ENCODE measurements at places on chromosomes 11 and 22.

DNA sequence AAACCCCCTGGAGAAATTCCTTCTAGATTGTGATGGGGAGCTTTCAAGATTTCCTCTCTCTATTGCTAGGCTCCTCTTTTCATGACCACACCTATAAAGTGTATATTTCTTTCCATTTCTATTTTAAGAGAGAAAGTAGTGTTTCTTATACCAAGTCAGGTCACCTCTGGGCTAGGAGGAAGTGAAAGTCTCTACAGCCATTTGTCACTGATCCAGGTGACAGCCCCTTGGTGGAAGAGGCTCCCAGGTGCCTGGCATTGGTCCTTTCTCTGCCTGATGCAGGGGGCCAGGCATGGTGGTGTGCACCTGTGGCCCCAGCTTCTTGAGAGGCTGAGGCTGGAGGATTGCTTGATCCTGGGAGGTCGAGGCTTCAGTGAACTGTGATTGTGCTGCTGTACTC, 64.7 kb downstream of the DHCR7 start:
- no peak for DNase-seq

GRCh38 chr11:70575396-70576060, 177.2 kb downstream of the CTTN start:
- no peak for DNase-seq

DNA sequence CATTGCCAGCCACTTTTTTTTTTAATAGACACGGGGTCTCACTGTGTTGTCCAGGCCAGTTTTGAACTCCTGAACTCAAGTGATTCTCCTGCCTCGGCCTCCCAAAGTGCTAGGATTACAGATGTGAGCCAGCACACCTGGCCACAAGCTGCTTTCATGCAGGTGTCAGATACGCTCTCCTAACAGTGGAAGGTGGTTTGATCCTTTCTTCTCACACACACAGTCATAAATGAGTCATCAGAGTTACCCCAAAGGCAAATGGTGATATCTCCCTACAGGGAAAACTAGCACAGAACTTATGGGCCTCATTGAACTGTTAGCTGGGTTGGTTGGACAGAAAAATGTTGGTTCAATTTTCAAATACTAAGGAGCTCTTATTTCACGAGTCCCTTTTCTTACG, 38.2 kb upstream of the UBASH3B start:
- DNase-seq = no peak

DNA sequence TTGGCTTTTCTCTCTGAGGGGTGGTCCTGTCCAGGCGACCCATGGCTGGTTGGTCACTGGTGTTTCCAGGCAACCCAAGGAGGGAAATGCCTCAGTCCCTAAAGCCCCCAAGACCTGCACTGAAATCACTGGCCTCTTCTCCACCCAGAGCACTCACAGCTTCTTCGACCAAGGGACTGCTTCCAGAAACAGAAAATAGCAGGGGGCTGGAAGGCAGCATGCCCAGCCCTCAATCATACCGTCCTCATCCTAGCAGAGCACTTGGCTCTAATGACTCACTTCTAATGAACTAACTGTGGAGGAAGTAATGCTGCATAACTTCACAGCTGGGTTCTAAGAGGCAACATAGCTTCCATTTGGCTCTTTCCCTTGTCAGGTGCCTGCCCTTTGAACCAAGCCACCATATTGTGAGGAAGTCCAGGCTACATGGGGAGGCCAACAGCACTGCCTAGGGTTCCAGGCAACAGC, 27.6 kb downstream of the DKK3 start:
- DNase-seq = peak; percentile 56

DNA sequence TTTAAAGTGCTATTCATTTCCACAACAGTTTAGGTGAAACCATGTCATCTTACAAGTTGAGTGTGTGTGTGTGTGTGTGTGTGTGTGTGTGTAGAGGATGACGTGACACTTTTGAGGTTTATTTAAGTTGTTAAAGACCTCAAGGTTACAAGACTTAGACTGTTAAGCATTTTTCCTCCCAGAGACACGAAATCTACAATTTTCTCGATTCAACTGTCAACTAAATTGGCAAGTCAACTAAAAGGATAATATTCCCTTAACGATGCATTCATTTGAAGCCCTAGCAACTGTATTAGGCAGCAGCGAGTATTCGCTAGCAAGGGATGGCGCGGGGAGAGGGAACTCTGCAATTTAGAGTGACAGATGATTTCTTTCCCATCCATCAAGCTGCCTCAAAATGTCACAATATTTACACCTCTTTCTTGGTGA, 17.6 kb upstream of the BDNF start:
- DNase-seq = no peak

- DNase-seq = no peak
Measured at GRCh38 chr22:36756746-36757655, 18.9 kb downstream of the IFT27 start.

DNA sequence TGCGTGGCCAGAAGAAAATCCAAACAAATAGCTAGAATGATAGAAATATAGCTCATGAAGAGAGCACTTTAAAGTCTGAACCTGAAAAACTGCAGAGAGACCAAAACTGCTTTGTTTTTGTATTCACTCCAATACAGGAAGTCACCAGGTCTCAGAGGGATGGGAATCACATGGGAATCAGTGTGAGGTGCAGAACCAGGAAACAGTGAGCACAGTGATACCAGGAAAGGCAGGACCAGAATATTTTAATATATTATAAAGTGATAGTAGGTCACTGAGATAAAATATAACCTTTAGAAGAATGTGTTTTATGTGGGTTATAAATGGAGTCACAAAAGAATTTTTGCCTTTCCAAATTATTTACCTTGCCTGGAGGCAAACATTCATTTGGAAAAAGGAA, 277.3 kb downstream of the CASP12 start:
- DNase-seq = no peak

- no peak for DNase-seq
Measured at GRCh38 chr22:26041931-26042330, 127.3 kb upstream of the SEZ6L start.

GRCh38 chr11:77779935-77780334, 40.6 kb downstream of the RSF1 start:
- peak; percentile 47 for DNase-seq

- no peak for DNase-seq
Measured at GRCh38 chr11:14861680-14862079, 30.4 kb downstream of the CYP2R1 start.

DNA sequence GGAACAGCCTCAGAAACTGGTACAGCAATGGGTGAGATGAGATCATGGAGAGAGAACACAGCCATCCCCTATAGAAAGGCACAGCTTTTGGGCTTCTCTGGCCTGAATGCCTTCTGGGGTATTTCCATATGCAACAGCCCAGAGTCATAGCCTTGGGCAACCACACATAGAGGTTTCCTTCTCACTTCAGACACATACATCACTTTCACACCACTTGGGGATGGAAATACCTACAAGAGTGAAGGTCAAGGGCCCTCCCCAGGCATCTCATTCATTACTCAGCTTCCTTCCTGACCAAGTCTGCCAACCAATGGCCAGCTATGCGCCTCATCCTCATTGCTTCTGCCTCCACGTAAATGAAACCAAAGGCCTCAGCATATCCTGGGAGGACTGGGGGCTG, 17.7 kb upstream of the OLFML1 start:
- no peak for DNase-seq

DNA sequence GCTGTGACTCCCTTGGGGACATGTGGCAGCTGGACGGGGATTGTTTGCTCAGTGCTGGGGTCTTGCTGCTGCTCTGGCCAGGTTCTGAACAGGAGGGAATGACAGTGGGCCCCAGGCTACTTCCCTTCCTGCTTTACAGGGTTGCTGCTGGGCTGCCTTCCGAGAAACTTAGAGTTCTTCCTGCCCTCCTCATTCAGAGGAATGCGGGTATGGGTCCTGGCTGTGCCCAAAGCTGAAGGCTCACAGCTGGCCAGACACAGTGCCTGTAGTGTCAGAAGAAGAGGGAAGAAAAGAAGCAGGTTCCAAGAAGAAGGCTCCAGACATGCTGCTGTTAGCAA, 108.3 kb upstream of the PARVA start:
- DNase-seq = peak; percentile 75

DNA sequence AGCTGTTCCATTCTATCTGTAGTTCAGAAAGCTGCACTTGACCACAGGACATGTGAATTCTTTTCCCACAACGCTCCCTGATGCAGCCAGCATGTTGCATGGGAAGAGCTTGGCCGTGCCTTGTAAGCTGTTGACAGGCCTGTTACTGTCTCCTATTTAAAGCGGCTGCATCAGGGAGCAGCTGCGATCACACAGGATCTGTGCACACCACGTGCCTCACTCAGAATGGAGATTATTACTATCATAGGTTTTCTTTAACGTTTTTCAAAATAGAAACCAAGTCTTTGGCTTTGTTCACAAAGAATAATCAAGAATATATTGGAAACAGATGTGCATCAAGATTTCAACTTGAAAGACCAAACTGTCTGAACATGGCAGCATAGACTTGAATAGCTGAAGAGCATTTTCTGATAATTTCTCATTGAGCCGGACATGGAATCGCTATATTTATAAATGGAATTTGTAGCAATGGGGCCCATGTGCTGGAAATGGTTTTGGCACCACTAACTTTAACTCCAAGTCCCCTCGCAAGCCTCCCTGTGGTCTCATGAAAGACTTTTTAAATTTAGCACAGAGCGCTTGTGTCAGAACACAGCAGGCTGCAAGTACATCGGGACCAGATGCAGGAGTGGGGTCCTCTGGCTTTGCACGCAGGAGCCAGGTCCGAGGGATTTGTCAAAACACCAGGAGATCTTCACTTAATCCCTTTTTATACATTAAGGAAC, 40.8 kb upstream of the MYO18B start:
- DNase-seq = peak; percentile 54

DNA sequence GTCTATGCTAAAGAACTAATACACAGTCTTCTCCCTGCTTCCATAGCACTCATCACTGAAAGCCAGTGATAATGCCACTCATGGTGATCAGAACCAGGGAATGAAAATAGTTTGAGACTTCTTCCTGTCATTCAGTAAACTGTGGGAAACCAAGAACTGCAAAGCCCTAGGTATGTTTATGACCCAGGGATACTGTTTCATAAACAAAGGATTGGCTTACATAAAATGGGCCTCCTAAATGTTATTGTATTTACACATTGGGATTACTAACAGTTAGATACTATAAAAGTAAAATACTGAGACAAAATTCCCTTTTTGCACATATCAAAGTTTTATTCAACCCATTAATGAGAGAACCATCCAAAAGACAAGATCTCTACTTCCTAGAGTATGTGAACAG, 21.3 kb upstream of the CWF19L2 start:
- DNase-seq = no peak

DNA sequence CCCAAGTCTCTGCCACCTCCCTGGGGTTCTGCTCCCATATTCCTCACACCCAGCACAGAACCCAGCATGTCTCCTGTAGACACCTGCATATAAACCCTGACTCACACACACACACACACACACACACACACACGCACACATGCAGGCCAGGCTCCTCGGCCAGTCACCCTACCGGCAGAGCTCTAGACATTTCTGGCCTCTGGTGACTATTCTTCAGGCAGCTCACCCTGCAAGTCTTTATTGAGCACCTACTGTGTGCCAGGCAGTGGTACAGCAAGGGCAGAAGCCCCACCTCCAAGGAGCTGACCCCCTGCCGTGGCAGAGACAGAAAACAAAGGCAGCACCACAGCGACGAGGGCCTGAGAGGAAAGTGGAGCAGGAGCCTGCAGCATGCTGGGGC, 50.3 kb downstream of the CDKN1C start:
- DNase-seq = peak; percentile 19

GRCh38 chr22:20444325-20444724, 6.7 kb upstream of the SCARF2 start:
- no peak for DNase-seq

GRCh38 chr11:8586184-8586583, 7.8 kb downstream of the STK33 start:
- DNase-seq = no peak

- no peak for DNase-seq
Measured at GRCh38 chr11:104291646-104292045, 127.7 kb upstream of the PDGFD start.

DNA sequence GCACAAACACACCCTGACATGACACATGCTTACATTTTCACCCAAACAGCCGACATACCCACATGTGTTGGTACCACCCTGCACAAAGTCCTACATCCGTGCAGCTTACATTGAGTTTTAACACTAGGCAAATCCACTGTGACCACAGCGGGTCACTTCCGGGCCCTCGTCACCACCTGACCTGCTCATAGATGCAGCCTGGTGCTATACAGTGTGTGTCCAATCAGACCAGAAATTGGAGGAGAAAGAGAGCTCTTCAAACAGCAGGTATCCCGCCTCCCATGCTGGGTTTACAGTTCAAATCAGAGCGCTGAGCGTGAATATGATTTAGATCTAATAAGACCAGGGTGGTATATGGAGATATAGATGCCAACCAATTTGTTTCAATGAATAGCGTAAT, 35.4 kb downstream of the PHF21B start:
- no peak for DNase-seq

- no peak for DNase-seq
Measured at GRCh38 chr11:13972043-13972910, 9.8 kb downstream of the SPON1 start.

DNA sequence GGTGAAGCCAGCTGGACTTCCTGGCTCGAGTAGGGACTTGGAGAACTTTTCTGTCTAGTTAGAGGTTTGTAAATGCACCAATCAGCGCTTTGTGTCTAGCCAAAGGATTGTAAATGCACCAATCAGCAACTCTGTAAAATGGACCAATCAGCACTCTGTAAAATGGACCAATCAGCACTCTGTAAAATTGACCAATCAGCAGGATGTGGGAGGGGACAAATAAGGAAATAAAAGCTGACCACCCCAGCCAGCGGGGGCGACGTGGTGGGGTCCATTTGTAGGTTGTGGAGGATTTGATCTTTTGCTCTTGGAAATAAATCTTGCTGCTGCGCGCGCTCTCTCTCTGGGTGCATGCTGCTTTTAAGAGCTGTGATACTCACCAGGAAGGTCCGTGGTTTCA, 202.9 kb downstream of the MIAT start:
- no peak for DNase-seq

DNA sequence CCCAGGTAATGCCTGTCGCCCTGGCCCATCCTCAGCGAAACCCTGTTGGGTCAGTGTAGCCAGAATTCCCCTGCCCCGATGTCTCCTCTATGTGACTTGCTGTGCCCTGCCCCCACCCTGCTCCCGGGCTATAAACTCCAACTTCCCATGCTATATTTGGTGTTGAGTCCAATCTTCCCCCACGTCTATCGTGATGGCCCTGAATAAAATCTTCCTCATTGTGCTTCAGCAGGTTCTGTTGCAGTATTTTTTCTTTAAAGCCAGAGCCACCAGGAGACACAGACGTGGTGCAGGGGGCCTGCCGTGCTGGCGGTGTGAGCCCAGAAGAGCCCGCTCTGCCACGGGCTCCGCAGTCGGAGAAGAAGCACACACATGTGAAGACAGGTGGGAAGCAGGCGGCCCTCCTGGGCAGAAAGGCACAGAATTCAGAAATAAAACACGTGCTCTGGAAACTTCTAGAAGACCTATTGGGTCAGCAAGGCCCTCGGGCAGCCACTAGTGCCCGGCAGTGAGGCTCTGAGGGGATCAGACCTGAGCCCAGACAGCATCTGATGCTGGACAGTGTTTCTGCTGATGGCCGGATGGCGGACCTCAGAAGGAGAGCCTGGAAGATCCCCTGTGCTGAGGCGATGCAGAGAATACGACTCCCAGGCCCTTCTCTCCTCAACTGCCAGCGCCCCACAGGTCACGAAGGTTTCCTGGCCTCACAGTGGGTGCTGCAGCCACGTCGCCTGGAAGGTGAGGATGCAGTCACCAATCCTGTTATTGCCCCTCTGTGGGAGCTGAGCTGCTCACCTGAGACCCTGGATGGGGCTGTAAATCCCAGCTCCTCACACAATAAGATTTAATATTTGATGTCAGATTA, 501.9 kb downstream of the BRD1 start:
- DNase-seq = no peak

Measured in fibroblast of skin of right quadriceps (primary cell).